H4 (cell line): ENCODE measurements at places on chromosomes 2 and 18.

DNA sequence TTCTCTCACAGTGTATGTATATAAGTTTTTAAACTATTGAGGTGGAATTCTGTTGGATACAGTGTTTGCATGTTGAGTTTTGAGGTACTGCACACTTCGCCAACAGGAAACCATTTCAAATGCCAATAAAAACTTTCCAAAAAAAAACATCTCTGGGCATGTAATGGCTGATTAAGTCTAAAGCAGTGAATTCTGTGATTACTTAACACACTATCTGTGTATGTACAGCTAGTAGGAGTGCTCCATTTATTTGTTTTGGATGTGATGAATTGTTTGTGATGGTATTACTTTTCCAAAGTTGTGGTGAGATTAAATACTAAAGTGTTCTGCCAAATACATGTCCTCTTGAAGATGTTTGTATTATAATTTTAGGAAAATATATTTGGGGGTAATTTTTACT is 31.1 kb downstream of the MMADHC start:
- DNase-seq = no peak

- no peak for DNase-seq
Observed at GRCh38 chr2:45834372-45834771, 182.9 kb downstream of the PRKCE start.

- DNase-seq = no peak
Observed at GRCh38 chr2:168624028-168624427, 168.0 kb downstream of the CERS6 start.

- DNase-seq = no peak
Observed at GRCh38 chr2:144323946-144324345, 196.0 kb downstream of the ZEB2 start.

DNA sequence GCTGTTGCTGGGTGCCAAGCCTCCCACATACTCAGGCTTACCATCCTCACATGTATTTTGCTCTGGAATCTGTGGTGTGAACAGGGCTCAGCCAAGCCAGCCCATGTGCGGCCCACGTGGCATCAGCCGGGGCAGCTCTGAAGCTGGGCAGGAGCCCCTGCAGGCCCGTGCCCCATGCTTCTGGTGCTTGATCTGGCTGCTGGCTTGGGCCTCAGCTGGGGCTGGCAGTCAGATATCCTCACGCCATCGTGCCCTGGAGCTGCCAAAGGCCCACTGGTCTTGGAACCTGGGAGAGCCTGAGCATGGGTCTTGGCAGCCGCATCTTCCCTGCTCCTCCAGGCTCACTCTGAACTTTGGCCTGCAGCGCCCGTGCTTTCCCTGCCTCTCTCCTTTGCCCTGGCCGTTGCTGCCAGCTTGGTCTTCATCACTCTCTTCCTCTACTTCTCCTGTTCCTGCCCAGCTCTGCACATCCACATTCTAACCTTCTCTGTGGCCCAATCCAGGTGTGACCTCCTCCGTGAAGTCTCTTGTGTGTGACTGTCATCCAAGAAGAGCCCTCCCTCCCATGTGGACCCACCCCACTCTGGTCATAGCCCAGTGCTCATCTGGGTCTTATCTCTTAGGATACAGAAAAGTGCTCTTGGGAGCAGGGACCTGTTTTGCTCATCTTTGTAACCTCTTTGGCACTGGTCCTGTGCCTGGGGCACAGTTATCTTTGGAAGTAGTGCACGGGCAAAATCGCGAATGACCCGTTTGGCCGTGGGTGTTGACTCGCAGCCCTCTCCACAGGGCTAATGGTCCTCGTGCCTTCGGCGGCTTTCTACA is 116.1 kb downstream of the RNF144A start:
- DNase-seq = no peak
